GM23338 (cell line): ENCODE measurements at places on chromosomes 16 and 17. TPM values are rescaled to one million over a fixed set of nuclear protein-coding genes. Genes with fewer than 3 reads are reported as not detected.
A peak's percentile ranks its signal among the peaks of the same experiment; 100 is the strongest.

DNA sequence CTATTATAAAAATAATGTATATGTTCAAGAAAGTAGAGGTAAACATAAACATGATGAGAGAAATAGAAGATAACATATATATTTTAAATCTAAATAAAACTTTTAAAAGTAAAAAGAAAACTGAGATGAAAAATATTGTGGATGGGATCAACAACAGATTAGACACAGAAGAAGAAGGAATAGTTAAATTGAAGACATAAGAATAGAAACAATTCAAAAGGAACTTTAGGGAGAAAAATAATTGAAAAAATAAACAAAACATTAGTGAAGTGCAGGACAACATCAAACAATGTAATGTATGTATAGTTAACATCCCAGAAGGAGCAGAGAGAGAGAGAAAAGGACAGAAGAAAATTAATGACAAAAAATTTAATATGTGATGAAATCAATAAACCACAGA, 228.1 kb upstream of the TNRC6C start:
- DNase-seq, result no peak

GRCh38 chr16:15782573-15783365, 74.1 kb downstream of the MYH11 start:
- DNase-seq, result peak; percentile 32

DNA sequence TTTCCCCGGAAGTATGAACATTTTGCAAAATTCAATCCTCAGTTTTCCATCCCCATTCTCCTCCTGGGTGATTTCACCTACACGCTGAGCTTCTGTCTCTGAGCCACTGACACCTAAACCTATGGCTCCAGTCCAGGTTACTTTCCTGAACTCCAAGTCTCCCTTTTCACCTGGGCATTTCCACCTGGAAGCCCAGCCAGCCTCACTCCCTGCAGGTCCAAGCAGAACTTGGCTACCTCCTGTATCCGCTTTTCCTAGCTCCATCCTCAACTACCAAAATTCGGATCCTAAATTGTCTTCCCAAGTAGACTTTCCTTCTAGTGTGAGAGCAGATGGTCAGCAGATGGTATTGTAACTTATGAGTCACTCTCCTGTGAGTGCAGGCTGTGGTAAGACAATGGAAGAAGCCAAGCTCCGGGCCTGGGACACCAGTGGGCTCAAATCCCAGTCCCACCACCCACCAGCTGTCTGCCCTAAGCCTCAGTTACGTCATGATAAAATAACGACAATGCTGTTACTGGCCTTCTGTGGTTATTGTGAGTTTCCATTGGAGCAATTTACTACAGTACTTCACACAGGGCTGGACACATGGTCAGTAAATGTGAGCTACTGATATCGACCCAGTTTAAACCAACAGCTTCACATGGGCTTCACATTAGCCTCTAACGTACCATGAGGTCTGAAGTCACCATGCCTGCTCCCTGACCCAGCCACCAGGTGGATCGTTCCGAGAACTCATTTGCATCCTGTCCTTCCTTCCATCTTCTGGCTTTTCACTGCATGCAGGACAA, 33.3 kb downstream of the PECAM1 start:
- DNase-seq, result peak; percentile 50

DNA sequence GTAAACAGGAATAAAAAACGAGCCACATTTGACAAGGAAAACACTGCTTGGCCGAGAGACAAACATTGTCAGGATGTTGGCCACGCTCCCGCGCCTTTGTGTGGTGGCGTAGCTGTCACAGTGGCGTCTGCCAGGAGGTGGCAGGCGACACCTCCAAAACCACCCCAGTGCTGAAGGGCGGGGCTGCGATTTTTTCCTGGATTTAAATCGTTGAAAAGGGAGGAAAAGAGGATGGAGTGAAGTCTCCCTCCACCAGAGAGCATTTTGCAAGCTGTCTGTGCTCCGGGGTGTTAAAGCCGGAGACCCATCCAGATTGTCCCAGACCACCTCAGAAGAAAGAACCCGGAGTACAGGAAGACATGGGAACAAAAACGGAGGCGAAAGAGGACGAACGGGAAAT, 12.7 kb downstream of the MRM3 start:
- DNase-seq, result peak; percentile 93

- DNase-seq, result no peak
These were observed 33.5 kb upstream of the MON1B start for GRCh38 chr16:77157346-77158058.

DNA sequence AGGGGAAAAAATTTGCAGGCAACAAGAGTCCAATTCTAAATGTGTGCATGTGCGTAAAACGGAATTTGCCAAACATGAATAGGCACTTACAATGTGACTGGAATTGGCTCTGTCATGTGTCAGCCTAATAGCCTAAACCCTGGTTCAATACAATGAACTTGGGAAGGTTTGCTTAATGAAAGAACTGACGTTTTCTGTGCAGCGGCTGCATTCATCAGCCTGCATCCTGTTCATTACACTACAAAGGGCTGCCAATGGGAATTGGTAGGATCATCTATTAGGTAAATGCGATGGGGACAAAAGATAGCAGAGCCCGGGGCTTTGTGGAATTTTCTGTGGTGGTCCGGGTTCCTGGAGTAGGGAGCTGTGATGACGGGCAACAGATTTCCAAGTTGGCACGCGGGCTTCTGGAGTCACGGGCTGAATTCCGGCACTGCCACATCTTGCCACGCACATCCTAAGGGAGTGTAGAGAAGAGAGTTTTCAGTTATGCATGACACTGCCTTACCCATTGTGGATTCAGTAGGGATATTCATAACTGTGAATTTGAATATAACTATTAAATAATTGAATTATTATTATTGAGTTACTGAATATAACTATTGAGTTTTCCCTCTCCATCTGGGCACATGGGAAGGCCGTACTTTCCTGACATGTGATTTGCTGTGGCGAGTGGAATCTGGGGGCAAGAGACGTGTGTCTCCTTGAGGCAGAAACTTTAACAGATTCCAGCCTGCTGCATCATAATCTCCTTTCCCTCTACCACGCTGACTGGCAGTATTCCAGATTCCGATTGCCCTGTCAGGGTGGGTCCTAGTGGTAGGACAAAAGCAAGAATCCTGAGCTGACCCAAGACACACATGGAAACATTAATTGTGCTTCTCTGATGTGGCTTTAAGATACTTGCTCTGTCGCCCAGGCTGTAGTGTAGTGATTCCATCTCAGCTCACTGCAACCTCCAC, 565.6 kb downstream of the WWOX start:
- peak; percentile 20 for DNase-seq

- no peak for DNase-seq
These were observed 4.4 kb upstream of the SLC47A2 start for GRCh38 chr17:19720631-19721426.

- no peak for DNase-seq
These were observed 88.2 kb downstream of the NOG start for GRCh38 chr17:56681561-56682266.

DNA sequence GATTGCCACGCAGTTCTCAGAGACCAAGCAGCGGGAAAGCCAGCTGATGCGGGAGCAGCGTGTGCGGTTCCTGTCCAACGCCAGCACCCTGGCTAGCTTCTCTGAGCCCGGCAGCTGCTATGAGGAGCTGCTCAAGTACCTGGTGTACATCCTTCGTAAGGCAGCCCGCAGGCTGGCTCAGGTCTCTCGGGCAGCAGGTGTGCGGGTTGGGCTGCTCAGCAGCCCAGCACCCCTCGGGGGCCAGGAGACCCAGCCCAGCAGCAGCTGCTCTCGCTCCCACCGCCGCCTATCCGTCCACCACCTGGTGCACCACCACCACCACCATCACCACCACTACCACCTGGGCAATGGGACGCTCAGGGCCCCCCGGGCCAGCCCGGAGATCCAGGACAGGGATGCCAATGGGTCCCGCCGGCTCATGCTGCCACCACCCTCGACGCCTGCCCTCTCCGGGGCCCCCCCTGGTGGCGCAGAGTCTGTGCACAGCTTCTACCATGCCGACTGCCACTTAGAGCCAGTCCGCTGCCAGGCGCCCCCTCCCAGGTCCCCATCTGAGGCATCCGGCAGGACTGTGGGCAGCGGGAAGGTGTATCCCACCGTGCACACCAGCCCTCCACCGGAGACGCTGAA, 15.2 kb downstream of the CACNA1G start:
- DNase-seq, result peak; percentile 46

DNA sequence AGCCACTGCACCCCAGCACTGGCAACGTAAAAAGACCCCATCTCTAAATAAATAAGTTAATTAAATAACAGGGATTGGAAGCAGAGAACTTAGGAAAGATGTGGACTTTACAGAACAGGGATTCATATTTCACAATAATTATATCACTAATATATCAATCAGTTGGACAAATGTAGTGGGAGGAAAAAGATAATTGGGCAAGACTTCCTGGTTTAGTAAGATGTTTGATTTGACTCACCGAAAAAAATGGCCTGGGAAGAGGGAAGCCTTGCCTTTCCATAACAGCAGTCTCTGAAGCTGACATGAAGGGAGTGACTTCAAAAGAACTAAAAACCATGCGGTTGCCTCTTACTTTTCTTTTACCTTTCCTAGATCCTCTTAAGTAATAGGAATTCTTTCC, 15.2 kb upstream of the C17orf78 start:
- DNase-seq, result no peak

DNA sequence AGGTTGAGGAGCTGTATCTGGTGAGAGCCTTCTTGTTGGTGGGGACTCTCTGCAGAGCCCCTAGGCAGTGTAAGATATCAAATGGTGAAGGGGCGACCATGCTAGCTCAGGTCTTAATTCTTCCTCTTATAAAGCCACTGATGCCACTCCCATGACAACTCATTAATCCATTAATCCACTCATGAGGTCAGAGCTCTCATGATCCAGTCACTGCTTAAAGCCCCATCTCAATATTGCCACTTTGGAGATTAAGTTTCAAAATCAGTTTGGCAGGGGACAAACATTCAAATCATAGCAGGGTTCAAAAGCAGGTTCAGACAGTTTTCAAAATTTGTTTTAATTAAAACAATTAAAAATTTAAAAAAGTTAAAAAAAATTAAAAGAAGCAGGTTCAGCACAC, 13.1 kb upstream of the SPECC1 start:
- DNase-seq, result no peak

DNA sequence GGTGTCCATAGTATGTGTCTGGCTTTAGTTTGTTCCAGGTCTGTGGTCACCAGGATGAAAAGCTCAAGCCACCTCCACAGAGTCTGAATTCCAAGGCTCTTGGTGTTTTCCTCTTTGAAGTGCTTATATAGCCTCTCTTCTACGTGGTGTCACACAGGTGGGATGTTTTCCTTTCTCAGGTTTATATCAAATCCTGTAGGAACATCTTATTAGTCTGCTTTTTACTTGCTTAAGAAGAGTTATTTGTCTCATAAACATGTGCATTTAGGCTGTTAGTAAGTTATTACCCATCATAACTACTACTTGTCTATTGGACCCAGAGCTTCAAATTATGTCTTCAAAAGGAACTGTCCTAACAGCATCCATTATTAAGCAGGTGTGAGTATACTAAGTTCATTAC, at the start of gene KRT39:
TSS of gene KRT39 (minus strand) at position 101 of the 400 bp plus-strand sequence. CDS start at position 9, 92 bp downstream.
- no peak for DNase-seq

GRCh38 chr16:81588326-81589081, 143.9 kb downstream of the CMIP start:
- DNase-seq, result no peak

GRCh38 chr17:79632432-79632735, 21.5 kb upstream of the RBFOX3 start:
- no peak for DNase-seq

DNA sequence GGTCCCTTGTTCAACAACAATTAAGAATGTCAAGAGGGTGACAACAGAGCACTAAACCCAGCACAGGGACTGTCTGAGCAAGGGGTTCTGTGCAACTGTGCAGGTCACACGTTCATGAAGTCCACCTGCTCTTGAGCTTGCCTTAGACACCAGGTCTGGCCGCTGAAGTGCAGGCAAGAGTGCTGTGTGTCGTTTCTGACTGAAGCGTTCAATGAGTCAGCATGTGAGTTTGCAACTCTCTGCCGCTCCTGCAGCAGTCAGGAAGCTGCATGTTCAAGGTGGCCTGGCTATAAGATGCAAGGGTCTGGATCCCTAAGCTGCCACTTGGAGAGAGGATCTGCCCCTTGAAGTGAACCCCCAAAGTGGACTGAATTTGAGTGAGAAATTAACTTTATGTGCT, 332.7 kb upstream of the HSBP1 start:
- no peak for DNase-seq

The CCL5 gene
- total RNA-seq, result not detected in 2 replicates

The CACNA1G gene
- total RNA-seq, result 3.6 and 5.1 TPM in 2 replicates

The CD300H gene
- not detected in 2 replicates for total RNA-seq

The DPEP1 gene
- 0.93 and 2.3 TPM in 2 replicates for total RNA-seq

GRCh38 chr16:20191566-20191965, 117.9 kb upstream of the GPR139 start:
- DNase-seq, result no peak

The GNGT2 gene
- total RNA-seq, result 0.42 TPM in 1 of 2 replicates, not detected in the other

The KRTAP4-5 gene
- not detected in 2 replicates for total RNA-seq

- peak; percentile 92 for DNase-seq
These were observed 22.8 kb upstream of the FOXK2 start for GRCh38 chr17:82496529-82497434.

GRCh38 chr17:76438906-76439305, 14.0 kb downstream of the UBE2O start:
- no peak for DNase-seq

- peak; percentile 70 for DNase-seq
These were observed 50.5 kb downstream of the GPR139 start for GRCh38 chr16:20023190-20023589.

DNA sequence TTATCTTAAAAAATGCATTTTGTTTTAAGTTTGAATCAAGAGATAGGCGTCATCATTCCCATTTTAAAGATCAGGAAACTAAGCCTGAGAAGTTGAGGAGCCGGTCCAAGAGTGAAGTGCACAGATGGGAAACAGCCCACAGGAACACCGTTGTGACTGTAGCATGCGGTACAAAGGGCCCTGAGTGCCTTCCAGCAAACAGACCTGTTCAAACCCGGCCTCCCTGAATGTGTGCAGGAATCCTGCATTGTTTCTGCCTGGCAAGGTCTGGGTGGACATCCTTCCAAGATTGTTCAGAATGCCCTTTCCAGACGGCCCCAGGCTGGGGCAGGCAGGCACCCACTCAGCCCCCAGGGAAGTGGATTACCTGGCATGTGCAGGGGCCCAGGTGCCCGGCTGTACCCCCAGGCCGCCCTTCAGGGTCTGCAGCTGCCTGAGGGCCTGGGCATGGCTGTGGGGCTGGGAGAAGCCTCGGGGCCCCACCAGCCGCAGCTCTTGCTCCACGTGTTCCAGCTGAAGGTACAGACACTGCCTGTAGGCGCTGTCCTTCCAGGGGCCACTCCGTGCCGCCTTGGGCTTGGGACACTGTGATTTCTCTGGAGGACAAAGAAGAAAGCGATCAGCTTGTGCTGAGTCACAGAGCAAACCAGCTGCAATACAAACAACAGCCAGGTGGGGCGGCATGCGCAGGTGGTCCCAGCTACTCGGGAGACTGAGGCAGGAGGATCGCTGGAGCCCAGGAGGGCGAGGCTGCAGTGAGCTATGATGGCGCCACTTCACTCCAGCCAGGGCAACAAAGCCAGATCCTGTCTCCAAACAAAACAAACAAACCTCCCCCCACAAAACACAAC, 45.0 kb upstream of the GCSH start:
- peak; percentile 75 for DNase-seq

- DNase-seq, result no peak
These were observed 1.4 kb upstream of the KRT19 start for GRCh38 chr17:41529491-41529915.

The NPIPA7 gene
- total RNA-seq, result 7.3 and 11.7 TPM in 2 replicates

The AXIN1 gene
- total RNA-seq, result 50.6 and 54.5 TPM in 2 replicates
